AG04449 (cell line): ENCODE measurements at places on chromosomes 6 and 20.

GRCh38 chr6:20412682-20413073 is 11.0 kb downstream of the E2F3 start:
- DNase-seq, result no peak

DNA sequence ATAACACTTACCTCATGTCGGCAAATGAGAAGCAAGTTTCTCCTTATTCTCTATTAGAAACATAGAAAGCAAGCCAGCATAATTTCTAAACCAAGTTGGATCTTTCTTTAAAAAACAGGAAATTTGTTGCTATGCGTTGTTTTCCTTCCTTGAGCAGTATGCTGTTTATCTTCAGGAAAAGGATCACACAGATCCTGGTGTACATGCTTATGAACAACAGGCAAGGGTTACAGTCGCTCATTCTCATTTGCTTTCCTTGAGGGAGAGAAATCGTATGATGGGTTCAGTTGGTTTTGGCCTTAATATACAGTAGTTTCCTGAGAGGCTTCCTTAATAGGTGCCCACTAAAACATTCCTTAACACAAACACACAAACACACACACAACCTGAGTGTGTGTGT is 118.8 kb downstream of the FYN start:
- no peak for DNase-seq

DNA sequence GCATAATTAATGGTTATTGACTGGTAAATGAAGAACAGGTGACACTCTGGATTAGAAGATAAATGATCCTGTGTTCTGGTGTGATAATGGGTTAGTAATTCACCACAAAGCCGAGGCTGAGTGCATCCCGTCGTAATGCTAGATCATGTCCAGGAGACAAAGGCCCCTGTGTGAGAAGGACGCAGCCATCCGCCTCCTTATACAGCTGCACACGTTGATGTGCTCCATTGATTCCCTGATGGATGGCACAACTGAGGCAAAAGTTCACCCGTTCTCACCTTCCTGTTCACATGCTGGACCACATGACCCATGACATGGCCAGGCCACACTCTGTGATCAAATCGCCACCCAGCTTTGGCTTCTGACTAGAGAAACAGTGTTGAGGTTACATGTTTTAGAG is 136.1 kb downstream of the FOXC1 start:
- no peak for DNase-seq

DNA sequence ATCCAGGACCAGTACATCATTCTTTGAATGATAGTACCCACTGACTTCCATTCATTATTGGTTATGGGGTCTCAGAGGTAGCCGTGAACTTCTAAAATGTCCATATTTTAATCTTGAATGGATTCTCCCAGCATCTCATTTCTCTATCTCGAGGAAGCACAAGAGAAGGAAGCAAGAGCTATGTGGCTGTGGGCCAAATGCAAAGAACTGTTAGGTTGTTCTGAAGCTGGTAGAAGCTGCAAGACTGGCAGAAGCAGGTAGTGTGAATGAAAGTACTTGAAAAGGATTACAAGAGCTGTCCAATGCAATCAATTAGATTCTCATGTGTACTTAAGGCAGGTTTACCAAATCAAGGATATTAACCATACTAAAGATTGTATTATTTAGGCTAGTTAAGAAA is 1131.8 kb downstream of the GRIK2 start:
- no peak for DNase-seq

DNA sequence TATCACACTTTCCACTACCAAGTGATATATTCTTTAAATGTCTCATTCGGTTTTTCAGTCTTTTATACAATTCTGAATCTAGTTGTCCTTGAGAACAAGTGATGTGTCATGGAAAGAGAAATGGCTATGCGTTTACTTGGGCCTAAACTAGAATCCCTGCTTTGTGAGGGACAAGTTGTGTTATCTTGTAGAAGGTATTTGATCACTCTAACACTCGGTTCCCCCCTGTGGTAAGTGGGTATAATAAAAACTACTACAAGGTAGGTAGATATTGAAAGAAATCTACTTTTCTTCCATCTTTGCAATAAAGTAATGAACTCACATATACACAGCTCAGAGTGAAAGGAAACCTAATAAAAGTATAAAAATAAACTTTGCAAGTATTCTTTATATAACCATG is 108.9 kb downstream of the MANEA start:
- DNase-seq, result no peak

DNA sequence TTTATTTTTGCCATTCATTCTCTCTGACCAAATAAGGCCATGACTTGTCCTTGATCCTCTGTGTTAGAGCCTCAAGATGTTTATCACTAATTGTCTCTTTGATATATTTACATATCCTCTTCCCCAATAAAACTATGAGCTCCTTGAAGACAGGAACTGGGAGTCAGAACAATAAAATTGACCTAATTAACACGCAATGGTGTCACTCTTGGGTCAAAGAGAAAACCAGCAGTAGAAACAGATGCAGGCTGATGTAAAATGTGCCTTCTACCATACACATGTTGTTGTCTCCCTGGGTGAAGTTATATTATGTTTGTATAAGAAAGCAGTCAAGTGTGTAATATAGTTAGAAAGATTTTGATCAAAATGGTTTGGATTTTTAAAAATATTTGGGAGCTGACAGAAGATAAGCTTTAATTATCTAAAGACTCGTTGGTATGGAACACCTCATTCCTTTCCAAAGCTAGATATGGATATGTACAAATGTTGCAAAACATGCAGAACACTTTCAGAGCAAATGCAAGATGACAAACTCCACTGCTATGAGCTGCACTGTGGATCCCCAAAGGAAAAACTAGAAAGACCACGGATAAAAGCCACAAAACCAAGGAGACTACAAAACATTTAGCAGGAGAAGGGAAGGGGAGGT is 109.7 kb upstream of the STMND1 start:
- no peak for DNase-seq

DNA sequence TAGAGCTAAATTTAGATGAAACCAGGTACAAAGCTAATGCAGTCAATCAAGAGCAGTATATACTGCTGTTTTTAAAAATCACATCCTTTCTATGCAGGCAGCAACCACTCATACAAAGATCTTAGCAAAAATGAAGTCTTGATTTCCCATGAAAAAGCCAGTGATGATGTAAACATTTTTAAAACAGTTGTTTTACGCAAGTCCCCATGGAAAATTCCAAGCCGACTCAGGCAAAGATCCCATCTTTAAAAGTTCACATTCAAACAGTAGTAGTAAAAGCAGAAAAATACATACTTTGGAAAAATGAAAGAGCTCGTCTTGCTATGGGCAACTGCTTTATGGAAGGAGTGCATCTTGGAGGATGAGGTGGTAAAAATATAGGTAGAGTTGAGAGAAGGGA is 84.0 kb downstream of the RCAN2 start:
- DNase-seq, result no peak

- DNase-seq, result no peak
These were observed 37.8 kb upstream of the STXBP5 start for GRCh38 chr6:147166360-147166944.

DNA sequence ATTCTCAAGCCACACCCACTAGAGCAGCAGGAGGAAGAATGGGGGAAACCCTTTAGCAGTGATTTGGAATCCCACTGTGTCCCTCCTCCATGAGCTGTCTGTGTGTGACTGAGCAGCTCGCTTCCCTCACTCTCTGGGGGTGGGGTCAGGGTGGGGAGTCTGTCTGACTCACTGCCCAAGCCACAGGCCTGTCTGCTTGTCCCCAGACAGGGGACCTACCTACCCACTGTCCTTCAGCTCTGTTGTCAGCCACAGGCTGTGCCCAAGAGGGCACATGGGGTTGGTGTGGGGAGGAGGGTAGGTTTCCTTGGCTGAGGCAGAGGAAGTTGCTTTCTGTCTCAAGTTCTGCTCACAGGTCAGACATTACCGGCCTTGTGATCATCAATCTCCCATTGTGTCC is 127.0 kb downstream of the MAFB start:
- no peak for DNase-seq

- DNase-seq, result peak; percentile 79
These were observed 18.4 kb downstream of the SLC22A23 start for GRCh38 chr6:3438190-3439167.

GRCh38 chr6:88881451-88881850 is 82.0 kb downstream of the RNGTT start:
- no peak for DNase-seq

DNA sequence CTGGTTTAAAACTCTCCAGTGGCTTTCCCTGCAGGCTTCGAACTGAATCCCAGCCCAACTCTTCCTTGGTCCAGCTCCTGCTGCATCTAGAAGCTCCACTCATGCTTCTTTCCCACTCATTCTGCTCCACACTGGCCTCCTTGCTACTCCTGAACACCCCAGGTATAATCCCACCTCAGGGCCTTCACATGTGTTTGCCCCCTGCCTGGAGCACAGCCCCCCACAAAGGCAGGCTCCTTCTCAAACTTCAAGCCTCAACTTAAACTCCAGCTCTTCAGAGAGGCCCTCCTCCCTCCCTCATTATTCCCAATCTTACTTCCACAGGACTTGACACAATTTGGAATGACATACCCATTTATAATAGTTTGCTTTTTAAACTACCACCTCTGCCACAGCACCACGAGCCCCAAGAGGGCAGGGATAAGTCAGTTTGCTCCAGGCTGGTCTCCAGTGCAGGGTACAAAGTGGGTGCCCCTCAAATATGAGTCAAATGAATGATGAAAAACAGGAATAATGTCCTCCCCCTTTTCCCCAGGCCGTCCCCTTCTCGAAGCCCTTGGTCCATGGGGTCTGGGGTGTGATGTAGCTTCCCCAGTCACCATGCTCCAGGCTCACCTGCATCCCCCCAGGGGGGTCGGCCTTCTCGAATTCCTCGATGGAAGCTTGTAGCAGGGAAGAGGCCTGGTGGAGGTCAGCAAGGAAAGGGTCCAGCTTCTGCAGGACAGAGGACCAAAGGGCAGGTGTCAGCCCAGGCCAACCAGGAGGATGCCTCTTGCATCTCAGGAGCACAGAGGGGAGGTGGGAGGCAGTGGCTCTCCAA is 37.4 kb downstream of the KIAA1755 start:
- no peak for DNase-seq
